ENCODE measurements at places on chromosomes 5 and 9.

DNA sequence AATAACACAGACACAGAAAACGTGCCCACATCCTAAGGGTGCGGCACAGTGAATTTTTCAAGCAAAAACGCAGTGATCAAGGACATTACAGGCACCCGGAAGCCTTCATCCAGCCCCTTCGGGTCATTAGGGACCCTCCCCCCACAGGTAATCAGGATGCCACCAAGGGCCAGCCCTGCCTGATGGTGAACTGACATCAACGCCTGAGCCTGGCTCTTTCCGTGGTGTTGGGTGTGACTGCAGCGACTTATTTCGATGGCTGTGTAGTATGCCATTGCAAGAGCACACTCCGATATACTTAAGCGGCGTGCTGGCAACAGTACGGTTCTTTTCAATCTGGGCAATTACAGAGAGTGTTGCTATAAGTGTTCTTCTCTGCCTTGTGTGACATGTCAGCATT lies 310.0 kb upstream of the IRX1 start:
- DNase-seq = no peak

GRCh38 chr5:8633259-8633658 lies 764.3 kb downstream of the MTRR start:
- DNase-seq = no peak

DNA sequence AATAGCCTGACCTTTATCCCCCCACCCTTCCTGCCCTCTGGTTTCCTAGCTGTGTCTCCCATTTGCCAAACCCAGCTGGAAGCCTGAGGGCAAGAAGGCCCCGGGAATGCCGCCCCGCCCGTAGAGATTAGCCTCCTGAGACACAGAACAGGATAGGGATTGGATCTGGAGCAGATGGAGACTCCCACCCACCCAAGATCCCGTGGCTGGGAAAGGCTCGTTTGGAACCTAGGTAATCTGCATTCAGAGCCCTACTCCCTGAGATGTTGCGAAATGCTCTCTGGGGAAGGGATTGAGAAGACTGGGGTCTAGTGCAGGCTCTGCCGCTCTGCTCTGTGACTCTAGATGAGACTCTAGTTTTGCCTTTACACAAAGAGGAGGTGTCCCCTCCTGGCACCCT lies 10.9 kb downstream of the AQP3 start:
- no peak for DNase-seq

DNA sequence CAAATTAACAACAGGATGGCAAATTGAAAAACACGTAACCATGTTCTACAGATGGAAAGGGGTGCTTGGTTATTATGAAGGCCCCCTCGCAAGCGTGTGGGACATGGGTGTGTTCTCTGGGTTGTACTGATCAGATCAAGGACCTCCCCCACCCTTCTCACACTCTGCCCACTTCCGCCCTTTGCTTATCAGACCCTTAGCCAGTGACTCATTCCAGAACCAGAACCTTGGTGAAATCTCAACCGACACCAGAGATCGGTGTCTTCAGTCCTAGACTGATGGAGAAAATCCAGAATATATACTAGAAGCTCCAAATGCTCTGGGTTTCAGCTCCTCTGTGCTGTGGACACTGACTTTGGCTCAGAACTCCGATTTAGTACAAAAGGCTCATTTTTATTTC lies 64.9 kb downstream of the PTTG1 start:
- no peak for DNase-seq

GRCh38 chr5:126267438-126267837 lies 155.8 kb upstream of the GRAMD2B start:
- DNase-seq = no peak

DNA sequence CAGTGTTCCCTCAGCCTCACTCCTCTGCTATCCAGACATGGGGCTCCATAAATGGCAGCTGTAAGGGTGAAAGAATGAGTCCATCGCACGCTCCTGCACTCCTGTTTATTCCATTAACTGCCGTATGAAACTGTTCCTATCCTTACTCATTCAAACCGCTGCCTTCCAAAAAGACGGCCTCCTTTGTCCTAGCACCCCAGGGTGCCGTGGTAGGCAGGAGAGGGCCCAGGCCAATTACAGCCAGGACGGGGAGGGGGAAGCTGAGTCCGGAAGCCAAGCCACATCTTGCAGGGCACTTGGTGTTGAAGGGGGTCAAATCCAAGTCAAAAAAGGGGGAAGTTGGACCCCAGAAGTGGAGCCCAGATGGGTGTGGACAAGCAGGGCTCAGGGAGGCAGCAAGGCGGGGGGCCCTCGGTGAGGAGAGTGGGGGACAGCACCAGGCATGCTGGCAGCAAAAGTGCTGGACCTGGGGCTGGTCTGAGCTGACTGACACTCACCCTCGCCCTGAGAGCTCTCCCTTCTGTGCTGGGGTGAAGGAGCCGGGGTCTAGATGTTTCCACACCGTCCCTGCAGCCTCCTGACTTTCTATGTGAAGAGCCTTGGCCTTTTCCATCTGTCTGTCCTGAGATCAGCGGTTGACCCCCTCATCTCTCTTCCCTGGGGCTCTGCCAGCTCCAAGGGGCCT lies 63.3 kb downstream of the COL23A1 start:
- DNase-seq = no peak

GRCh38 chr5:159178978-159179377 lies 30.4 kb downstream of the RNF145 start:
- peak; percentile 90 for DNase-seq

DNA sequence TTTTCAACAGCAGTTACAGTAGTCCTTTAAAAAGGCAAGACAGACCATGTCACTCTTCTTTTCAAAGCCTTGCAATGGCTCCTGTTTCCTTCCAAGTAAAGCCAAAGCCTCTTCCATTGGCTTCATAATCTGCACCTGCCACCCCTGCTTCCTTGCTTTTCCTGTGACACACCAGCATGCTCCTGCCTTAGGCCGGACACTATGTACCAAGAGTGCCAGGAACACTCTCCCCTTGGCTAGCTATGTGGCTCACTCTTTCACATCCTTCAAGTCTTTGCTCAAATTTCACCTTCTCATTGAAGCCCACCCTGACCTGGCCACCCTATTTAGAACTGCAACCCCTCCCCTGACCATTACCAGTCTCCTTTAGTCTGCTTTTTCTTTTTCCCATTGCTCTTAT lies 22.2 kb upstream of the TRAF1 start:
- DNase-seq = no peak

DNA sequence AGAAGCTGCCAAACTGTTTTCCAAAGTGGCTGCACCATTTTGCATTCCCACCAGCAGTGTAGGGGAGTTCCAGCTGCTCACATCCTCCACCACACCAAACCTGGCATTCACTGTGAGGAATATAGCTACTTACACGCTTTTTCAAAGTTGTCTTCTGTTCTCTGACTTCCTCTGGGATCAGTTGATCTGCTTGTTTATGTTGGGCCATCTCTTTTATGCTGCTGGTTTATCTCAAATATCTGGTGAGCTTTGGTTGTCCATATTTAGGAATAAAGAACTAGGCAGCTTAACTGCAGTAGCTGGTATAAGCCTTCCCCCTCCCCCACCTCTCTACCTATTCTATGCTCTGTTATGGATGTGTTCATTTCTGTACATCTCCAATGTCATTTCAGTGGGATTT lies 8.5 kb upstream of the ZNF79 start:
- DNase-seq = no peak

- DNase-seq = peak; percentile 35
These were observed 40.3 kb upstream of the XPA start for GRCh38 chr9:97737429-97737828.

DNA sequence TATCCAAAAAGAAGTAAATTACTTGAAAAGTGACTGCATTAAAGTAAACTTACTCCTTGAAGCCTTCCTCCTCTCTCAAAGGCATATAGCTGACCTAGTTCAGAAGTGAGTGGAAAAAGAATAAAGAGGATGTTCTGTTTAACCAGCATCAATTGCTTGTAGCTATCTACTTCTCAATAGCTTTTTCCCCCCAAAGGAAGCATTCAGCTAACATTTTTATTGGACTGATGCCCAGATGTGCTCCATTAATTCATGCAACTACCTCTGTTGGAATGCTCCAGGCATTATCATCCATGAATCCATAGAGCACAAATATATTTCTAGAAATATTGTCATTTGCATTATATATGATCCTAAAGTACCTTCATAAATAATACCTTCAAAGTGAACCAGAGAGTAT lies 132.8 kb downstream of the RASEF start:
- DNase-seq = no peak

DNA sequence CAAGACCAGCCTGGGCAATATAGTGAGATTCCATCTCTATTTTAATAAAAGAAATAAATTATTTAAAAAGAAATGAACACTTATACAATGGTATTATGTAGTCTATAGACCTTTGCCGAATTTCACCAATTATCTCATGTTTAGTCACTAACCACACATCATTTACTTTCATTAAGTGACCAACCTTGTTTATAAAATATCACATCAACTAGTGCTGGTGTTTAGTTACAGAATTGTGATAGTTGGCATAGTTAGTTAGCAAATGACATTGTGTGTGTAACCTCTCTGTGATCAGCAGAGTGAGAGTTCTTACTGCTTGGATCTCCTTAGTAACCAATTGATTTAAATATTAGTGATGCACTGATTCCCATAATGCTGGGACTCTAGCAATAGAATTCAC lies 71.8 kb downstream of the PRR16 start:
- no peak for DNase-seq

- no peak for DNase-seq
These were observed 47.0 kb upstream of the MYO10 start for GRCh38 chr5:16983022-16983639.

DNA sequence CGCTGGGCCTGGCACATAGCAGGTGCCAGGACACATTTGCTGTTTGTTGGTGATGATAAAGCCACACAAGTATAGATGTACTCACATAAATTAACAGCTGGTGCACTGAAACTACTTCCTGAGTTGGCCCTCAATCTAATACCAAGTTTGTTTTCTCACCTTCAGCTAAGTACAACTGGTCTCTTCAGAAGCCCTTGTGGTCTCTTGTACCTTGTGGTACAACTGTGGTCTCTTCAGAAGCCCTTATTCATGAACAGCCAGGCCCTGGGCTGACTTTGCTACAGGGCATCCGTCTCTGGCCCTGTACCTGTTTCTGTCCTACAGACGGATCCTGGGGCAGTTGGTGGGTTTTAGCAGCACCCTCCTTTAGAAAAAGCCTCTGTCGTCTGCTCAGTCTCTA lies 81.5 kb downstream of the DAB2IP start:
- no peak for DNase-seq

DNA sequence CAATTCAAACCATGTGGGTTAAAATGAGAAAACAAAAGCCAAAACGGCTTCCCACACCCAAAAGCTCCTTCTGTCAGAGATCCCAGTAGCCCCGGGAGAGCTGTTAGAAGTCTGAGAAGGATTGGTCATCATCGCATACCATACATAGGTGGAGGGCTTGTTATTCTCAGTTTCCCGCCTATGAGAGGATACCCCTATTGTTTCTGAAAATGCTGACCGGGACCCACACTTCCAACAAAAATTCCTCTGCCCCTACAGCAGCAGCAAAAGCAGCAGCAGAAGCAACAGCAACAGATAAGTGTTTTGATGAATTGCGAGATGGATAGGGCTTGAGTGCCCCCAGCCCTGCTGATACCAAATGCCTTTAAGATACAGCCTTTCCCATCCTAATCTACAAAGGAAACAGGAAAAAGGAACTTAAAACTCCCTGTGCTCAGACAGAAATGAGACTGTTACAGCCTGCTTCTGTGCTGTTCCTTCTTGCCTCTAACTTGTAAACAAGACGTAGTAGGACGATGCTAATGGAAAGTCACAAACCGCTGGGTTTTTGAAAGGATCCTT lies at the start of gene TEK:
TSS of gene TEK (plus strand) at position 245 of the 561 bp plus-strand sequence. CDS start 366 bp downstream, outside the sequence.
- DNase-seq = no peak

- DNase-seq = no peak
These were observed 284.3 kb downstream of the TAF11L14 start for GRCh38 chr5:17918373-17919104.

- no peak for DNase-seq
These were observed 26.0 kb upstream of the SYK start for GRCh38 chr9:90775657-90776056.

- DNase-seq = no peak
These were observed 221.5 kb upstream of the PANK3 start for GRCh38 chr5:168800701-168801100.

- no peak for DNase-seq
These were observed 409.4 kb downstream of the DMRTA1 start for GRCh38 chr9:22855980-22856379.

DNA sequence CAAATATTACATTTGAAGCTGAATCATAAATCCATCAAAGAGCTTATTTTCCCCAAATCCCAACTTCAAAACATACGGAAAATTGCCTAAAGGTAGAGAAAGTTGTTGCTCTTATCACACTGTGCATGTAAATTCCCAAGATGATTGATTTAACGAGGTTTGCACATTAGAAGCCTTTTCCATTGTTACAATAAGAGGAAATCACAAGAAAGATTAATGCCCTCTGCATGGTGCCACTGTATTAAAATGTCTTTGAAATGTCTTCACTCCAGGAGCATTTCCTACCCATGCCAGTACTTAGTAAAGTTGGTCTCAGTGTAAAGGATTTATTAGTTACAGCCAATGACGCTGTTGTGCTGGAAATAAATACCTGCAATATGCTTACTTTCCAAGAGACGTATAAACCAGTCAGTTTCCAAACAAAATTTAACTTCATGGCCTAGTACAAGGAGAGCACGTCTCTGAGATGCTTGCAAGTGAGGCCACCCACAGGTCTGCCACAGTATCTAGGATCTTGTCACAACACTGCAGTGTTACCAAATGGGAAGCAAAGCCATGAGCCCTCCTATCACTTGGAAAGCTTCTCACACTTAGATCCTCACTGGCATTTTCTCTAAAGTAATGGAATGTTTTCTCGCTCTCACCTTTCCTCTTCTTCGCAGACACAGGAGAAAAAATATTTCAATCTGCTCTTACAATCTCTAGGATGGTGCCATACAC lies 112.4 kb downstream of the CETN3 start:
- DNase-seq = no peak

DNA sequence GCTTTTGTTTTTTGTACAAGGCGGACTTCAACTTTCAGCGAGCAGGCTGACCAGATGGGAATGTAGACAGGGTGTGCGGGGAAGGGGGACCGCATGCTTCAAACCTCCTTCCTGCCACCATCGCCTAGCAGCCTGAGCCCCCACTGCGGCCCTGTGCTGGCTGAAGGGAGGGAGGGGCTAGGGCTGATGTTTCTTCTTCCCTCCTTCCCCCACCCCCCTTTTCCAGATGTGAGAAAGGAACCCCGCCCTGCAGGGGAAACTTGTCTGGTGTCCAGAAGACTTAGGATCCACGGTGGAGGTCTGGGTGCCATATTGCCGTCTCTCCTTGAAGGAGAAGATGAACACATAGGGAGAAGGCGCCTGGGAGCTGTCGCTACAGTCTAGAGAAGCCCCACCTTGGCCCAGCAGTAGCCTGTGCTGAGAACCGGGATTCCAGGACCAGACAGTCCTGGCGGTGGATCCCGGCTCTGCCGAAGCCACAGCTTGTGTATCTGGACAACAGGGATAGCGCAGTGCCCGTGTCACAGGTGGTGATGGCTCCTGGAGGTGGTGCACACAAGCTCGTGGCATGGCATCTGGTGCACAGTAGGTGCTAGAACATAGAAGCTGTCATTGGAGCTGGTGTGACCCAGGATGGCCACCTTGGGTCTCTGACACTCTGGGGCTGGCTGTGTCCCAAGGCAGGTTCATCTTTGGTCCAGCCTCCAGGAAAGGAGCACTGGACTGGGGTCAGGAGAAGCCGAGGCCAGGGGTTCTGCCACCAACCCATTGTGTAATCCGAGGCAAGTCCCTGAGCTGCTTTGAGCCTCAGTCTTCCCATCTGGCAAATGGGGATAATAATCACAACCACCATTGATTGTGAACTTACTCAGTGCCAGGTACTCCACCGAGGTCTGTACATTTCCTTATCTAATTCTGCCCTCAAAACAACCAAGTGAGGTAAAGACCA lies 205.6 kb downstream of the C9orf50 start:
- no peak for DNase-seq

- no peak for DNase-seq
These were observed 219.5 kb downstream of the KCTD16 start for GRCh38 chr5:144390133-144390532.

GRCh38 chr5:38448568-38449350 lies 107.7 kb downstream of the LIFR start:
- DNase-seq = no peak
